ENCODE measurements at places on chromosomes 2 and 18.
A peak's percentile ranks its signal among the peaks of the same experiment; 100 is the strongest.

DNA sequence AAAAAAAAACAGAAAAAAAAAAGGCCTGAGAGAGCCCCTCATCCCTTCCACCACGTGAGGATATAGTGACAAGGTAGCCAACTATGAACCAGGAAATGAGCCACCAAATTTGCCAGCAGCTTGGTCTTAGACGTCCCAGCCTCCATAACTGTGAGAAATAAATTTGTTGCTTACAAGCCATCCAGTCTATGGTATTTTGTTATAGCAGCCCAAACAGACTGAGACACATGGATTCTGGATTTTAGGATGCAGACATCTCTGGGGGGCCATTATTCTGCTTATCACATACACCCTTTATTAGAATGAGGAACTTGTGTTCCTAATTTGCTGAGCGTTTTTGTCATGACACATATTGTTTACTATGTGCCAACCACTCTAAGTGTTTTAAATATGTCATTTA is 5.4 kb upstream of the YIPF4 start:
- no peak for DNase-seq

- no peak for DNase-seq
Measured at GRCh38 chr2:239608260-239608659, 207.4 kb upstream of the HDAC4 start.

DNA sequence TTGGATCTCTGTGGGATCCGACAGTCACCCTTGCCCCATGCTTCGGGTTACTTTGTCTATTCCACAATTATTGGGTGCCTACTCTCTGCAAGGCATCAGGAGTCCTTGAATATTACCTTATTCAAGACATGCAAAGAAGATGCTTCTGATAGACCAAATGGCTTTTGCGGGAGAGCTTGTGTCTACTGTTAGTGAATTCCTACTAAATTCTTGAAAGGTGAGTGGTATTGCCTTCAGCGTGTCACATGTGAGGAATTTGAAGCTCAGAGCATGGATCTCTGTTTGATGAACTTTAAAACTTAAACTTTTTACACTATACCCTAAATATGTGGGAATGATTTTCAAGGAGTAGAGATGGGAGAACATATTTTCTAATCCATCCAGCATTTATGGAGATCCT is 184.4 kb downstream of the LTBP1 start:
- no peak for DNase-seq

DNA sequence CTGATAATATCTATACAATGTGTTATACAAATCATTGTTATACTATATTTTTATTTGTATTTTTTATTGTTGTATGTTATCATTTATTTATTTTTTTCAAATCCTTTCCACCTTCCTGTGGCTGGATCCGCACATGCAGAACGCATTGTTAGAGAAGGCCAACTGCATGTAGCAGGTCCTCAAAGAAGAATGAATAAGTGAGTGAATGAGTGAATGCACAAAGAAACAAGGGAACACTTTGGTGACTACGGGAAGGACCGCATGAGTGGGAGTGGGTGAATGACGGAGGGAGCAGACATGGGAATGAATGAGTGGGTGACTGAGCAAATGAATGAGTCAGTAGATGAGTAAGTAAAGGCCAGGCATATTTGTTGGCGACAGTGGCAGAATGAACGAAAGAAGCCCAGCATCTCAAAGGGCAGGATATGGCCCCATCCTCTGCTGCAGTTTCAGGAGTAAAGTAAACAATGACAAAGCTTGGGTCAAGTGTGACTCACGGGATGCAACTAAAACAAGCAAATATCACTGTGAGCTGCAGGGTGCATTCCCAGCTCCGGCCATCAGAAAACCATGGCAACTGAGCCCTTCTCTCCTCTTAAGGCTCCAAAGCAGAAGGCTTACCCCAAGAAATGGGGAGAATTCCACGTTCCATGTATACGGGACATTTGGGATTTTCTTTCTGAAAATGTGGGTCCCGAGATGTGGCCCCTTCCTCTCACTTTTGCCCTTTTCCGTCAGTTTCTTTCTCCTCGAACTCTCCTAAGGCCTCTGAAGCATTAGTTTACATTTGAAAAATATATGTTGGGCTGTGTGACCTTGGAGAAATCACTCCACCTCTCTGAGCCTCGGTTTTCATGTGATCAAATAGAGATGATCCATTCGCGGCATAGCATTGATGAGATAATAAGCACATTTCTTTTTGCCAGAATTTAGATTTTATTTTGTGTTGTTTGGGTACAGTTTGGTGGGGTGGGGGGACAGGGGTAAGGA is 24.5 kb downstream of the KCNF1 start:
- DNase-seq: no peak

DNA sequence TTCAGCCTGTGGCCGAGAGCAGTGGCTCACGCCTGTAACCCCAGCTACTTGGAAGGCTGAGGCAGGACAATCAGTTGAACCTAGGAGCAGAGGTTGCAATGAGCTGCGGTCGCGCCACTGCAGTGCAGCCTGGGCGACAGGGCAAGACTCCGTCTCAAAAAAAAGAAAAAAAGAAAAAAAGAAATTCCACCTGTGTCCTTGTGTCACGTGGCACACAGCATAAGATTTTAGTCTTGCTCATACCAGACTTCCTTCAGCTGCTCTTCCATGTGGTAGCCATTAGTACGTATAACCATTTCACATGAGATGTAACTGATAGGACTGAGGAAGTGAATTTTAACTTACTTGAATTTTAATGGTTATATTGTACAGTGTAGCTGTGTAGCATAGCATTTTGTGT is 4.0 kb downstream of the NOP58 start:
- DNase-seq: no peak

- DNase-seq: no peak
Measured at GRCh38 chr2:82320296-82320695, 2015.7 kb upstream of the LRRTM1 start.

- DNase-seq: peak; percentile 66
Measured at GRCh38 chr18:47756364-47757016, 174.0 kb downstream of the SMAD2 start.

DNA sequence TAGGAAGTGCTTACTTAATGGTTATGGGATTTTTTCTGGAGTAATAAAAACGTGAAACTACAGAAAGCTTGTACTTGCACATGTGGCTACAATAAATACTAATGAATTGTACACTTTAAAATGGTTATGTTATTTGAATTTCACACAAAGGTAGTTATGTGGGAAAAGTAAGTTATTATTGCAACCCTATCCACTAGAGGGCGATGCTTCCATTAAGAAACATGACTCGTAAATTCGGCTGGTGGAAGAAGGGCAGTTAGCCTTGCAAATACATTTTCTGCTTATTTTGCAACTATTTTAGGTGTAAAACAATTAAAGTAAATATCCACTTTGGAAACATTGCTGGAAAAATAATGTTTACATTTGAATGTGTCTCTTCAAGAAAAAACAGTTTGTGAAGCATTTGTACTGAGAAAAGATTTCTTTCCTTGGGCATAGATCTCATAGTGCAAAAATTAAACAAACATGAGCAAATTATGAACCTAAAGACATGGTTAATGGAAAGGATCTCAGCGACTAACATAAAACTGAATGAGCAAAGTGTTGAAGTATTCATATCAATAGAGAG is 68.1 kb upstream of the CSRNP3 start:
- no peak for DNase-seq

Measured in activated naive CD4-positive, alpha-beta T cell treated with anti-CD3 and anti-CD28 coated beads, Interleukin-2, amount 10 ng/mL, durations not matched to agents 7 days and 5 days (primary cell).